ENCODE measurements at places on chromosomes 3 and 15.

DNA sequence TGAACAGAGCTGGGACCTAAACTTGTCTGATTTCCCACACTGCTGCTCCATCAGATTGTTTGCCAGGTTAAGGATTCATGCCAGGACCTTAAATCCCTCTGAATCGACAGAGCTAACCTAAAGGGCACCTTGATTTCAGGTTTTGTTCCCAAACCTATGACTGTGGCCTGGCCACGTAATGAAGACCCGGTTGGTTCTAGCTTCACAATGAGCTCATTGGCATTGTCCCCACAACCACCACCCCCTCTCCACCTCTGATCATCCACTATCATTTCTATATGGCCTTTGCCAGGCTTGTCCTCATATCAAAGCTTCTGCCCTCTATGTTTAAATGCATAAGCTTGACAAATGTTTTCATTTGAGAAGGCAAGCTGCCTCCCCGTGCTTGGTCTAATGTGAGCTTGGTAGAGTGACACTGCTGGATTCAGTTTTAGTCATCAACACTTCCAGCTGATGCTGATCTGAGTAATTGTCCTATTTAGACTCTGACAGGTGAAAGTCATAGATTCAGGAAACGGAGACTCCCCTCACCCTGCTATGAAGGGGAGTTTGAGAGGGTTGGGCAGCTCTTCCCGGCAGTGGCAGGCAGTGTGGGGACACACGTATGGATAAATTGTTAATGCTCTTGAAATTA, 407.1 kb upstream of the CFAP20DC start:
- no peak for DNase-seq

DNA sequence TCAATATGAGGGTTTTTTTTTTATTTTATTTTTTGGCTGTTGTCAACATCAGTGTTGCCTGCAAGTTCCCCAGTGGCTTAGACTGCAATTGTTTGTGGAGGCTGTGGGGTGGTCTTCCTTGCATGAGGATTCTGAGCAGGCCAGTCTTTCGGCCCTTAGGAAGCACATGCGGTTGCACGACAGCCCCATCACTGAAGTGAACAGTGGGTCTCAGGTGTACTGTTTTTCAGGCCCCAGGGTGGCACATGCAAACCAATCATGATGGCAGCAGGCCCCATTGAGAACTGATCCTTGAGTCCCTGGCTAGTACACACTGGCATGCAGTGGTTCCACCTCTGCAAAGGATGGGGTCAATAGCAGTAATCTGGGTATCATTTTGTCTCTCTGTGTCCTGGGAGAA, 768.7 kb downstream of the EPHA3 start:
- DNase-seq, result no peak

- DNase-seq, result no peak
Observed at GRCh38 chr3:107044677-107045076, 332.6 kb upstream of the CCDC54 start.

DNA sequence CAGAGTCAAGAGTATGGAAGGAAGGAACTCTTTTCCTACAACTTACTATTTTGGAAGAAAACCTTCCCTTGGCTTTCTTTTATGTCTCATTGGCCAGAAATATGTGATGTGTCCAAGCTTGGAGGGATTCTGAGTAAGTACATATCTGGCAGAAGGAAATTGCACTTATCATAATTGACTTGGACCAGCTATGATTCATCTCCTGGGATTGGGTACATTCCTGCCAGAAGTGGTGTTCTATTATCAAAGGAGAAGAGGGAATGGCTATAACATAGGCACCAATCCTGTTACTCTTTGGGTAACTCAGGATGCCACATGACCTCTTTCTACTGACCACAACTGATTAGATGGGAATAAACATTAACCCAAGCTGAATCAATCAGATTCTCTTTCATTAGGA, 13.5 kb upstream of the DAZL start:
- DNase-seq, result no peak

- no peak for DNase-seq
Observed at GRCh38 chr3:147405231-147406027, 914 bp downstream of the ZIC4 start.

- no peak for DNase-seq
Observed at GRCh38 chr3:138694287-138695007, 85.9 kb downstream of the FAIM start.

DNA sequence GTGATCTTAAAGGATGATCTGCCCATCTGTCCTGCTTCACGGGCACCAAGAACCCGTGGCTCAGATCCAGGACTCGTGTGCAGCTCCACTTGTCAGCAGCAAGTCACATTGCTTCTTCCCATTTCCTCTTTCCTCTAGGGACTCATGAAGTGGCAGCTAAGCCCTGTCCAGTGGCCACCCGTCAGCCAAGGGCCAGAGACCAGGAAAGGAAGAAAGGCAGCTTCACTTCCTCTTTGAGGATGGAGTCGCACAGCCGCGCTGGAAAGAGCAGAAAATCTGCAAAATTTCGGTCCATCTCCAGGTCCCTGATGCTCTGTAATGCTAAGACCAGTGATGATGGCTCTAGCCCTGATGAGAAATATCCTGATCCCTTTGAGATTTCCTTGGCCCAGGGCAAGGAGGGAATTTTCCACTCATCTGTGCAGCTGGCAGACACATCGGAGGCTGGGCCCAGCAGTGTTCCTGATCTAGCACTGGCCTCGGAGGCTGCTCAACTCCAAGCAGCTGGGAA, 28.5 kb downstream of the IL16 start:
- no peak for DNase-seq

- DNase-seq, result no peak
Observed at GRCh38 chr3:116140100-116140689, 305.1 kb downstream of the LSAMP start.

DNA sequence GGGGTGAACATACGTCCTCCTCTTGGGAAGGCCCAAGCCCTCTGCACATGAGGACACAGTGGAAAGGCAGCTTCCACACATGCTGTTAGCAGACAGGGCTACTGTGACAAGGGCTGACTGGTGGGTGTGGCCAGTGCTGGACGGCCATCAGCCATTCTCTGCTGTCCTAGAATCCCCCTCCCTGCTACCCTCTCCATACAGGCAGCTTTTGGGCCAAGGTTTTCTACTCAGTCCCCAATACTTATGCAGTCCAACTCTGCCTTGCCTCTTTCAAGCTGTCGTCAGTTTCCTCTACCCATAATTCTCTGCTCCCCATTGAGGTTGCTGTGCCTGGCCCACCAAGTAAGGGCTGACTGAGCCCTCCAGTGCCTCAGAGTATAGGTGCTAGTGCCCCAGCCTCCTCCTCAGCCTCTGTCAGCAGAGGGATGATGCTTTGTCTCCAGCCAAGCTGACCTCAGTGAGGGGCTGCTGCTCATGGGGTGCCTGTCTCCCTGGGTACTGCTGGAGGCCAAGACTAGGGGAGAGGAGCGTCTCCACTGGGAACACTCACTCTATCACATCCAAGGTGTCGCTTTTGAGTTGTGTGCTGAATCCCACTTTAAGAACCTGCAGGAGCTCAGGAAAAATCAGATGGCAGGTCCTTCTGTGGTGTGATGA, 2.8 kb downstream of the LOXL1 start:
- DNase-seq, result no peak
